ENCODE measurements at places on chromosomes 12 and 14.

DNA sequence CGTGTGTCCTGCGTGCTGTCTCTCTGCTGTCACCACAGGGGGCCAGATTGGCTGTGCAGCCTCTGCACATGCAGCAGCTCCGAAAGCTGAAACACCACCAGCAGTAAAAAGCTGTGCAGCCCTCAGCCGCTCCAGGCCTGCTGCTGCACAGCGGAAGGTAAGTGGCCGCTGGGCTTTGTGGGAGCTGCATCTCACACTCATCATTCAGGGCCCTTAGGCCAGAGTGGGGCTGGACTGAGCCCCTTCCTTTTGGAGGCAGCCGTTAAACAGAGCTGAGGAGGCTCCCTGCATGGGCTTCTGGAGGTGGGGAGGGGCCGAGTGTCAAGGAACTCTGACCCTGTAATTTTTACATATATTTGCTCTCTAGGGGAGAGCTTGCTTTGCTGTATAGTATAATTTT lies 17.1 kb downstream of the DDX51 start:
- DNase-seq: no peak

- peak; percentile 55 for DNase-seq
Measured at GRCh38 chr14:91173221-91173670, 59.4 kb downstream of the DGLUCY start.

DNA sequence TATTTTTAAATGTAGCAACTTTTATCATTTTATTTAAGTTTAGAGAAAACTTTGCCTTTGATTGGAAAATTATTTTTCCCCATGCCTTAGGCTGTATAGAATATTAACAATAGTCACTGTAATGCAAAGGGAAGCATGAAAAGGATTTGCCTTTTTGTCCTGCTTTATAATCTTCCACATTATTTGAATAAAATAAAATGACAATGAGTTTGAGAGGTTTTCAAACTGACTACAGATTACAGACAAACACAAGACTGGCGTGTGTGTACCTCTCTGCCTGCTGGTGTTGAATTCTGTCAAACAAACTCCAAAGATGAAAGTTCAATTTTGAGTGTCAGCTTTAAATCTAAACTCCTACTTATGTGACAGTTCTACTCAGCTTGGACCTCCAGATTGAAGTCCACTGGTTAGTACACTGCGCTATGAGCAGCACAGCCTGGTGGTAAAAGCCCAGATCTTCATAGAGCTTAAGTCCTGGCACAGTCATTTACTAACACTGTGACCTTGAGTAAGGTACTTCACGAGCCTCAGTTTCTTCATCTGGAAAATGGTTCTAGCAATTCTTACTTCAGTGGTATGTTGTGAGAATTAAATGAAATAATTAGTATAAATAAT lies 98.3 kb upstream of the CPNE8 start:
- no peak for DNase-seq

- DNase-seq: no peak
Measured at GRCh38 chr14:69135133-69135532, 17.8 kb downstream of the DCAF5 start.

GRCh38 chr12:57695770-57696432 lies 2.0 kb downstream of the OS9 start:
- no peak for DNase-seq

GRCh38 chr12:39763890-39764169 lies 144.2 kb upstream of the ABCD2 start:
- no peak for DNase-seq

GRCh38 chr14:88225721-88226120 lies 97.3 kb downstream of the KCNK10 start:
- no peak for DNase-seq

- DNase-seq: no peak
Measured at GRCh38 chr12:105409801-105410471, 79.4 kb downstream of the C12orf75 start.

Measured in activated CD8-positive, alpha-beta memory T cell treated with anti-CD3 and anti-CD28 coated beads for 1 hour (primary cell).